ENCODE measurements at places on chromosomes 3 and 15.

DNA sequence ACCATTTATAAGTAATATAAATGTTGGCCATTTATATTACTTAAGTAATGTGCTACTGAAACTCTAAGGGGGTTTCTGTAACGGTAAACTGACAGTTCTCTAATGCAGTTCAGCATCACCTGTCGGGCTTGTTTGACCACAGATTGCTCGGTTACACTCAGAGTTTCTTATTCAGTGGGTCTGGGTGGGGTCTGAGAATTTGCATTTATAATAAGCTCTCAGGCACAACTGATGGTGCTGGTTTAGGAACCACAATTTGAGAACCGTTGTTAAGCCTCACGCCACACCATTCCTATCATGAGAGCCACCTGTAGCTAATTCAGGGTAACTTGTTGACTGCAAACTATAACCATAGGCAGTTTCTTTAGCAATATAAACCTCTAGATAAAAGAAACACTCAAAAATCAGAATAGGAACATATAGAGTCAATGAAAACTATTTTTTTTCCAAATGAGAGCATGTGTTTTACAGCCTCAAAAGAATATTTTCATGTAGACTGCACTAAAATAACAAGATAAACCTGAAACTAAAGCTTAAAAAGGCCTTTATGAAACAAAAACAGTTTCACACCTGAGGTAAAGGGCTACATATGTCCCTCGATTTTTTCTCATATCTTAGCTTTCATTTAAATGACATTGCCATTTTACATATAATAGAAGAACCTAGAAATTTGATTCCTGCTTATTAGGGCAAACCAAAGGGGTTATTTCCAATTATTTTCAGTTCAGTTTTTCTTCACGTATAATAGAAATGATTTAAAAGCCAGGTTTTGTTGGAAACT lies 604.8 kb downstream of the UNC13C start:
- no peak for DNase-seq

- no peak for DNase-seq
Measured at GRCh38 chr15:40590667-40591050, 3.4 kb upstream of the KNL1 start.

- DNase-seq, result no peak
Measured at GRCh38 chr3:126087552-126088175, 3.7 kb upstream of the SLC41A3 start.

- no peak for DNase-seq
Measured at GRCh38 chr15:70154718-70155347, 57.1 kb upstream of the TLE3 start.

GRCh38 chr3:36730966-36731365 lies 33.4 kb downstream of the DCLK3 start:
- no peak for DNase-seq

DNA sequence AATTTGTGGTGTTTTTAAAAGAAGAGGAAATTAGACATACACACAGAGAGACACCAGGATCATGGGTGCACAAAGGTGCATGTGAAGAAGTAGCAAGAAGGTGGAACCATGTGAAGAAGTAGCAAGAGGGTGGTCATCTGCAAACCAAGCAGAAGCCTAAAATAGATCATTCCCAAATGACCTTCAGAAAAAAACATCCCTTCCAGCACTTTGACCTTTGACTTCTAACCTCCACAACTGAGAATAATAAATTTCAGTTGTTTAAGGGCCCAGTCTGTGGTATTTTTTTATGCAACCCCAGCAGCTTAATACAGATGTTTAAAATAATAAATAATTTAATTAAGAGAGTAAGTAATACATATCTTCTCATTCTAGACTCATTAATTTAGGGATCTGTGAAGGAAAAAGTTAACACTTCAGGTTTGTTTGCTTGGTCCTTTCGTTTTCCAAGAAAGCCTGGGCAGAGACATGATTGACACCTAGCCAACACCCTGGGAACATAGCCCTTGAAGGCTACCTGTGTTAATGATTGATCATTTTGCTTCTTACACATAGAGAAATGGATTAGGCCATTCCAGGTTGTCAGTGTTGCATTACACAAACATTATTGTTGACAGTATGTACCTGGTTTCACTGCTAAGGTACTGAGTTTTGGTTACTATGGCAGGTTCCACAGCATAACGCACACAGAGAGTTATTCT lies 1331.2 kb upstream of the GBE1 start:
- no peak for DNase-seq

- no peak for DNase-seq
Measured at GRCh38 chr3:42569593-42570142, 12.1 kb downstream of the SEC22C start.
